ENCODE measurements at places on chromosomes 1 and 21.
A peak's percentile ranks its signal among the peaks of the same experiment; 100 is the strongest.

GRCh38 chr1:96522927-96523326 is 198.7 kb upstream of the PTBP2 start:
- no peak for DNase-seq

DNA sequence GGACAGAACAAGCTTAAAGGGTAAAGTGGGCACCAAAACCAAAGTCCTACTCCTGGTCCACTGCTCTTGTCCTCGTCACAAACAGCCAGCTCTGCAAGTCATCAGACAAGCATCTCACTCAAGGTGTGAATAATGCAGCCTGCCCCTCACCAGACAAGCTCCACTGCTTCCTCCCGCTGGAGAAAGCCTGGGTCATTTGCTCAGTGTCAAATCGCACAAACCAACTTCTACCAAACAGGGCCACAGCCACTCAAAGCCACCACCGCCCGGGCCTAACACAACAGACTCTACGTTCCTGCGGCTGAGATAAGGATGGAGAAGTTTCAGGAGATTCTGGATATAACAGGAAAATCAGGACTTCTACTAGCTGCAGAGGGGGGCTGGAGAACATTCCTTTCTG is 3.3 kb downstream of the SSBP3 start:
- no peak for DNase-seq

DNA sequence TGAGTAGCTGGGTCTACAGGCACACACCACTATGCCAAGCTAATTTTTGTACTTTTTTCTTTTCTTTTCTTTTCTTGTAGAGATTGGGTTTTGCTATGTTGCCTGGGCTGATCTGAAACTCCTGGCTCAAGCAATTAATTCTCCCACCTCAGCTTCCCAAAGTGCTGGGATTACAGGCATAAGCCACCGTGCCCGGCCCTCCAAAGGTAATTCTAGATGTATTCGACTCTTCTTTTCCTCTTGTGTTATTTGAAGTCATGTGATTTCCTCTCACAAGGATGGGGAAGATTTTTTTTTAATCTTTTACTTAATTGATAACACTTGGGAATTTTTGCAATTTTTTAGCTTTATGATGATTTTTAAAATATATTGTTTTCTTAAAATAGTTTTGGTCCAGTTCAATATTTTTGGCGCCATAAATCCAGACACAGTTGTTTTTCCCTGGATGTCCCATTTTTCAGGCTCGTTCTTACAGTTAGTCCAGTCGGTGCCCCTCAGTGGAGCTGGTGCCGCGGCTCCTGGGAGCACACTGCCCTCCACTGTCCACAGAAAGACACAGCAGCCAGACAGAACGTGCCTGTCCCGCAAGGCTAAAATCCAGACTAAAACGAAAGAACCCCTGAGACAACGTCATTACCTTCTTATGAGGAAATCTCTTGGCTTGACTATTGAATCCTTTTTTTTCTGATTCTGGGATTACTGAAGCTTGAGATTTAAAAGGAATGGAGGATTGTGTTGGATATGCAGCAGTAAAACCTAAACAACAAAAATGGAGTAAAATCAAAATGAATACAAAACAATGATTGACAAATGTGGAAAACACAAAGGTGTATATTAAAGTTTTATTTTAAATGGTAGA is 22.4 kb downstream of the STPG1 start:
- DNase-seq, result peak; percentile 61

DNA sequence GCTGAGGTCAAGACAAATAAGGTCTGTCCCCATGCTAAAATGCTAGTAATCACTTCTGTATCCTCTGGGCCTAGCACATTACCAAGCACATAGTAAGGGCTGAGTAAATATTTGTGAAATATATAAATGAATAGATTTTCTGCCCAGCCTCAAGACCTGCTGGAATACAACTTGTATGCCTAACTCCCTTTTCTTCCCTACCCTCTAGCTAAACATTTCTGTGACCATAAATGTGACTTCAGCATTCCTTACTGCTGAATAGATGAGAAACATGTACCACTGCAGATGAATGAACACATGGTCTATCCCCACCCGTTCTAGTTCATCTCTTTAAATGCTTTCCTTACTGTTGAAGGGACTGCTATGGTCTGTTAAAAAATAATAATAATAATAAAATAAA is 209.0 kb upstream of the HOOK1 start:
- no peak for DNase-seq

- no peak for DNase-seq
Observed at GRCh38 chr1:66012106-66012784, 219.6 kb downstream of the PDE4B start.

DNA sequence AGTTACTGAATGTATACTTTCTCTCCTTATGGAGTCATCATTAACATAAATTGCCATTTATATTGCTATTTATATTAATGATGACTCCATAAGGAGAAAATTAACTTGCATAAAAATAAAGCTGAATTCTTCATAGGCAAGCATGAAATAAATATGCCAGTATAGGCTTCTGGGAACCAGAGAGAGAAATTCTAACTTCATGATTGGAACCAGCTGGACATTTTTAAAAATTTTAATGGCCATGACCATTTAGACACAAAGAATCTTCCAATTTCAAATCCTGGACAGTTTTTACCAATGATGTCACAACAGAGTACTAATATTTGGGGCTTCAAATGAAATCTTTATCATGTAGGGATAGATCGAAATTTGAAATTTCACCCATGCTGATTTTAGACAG is 268.7 kb downstream of the PTGER3 start:
- DNase-seq, result no peak

GRCh38 chr1:183630748-183631147 is 4.8 kb downstream of the ARPC5 start:
- no peak for DNase-seq

DNA sequence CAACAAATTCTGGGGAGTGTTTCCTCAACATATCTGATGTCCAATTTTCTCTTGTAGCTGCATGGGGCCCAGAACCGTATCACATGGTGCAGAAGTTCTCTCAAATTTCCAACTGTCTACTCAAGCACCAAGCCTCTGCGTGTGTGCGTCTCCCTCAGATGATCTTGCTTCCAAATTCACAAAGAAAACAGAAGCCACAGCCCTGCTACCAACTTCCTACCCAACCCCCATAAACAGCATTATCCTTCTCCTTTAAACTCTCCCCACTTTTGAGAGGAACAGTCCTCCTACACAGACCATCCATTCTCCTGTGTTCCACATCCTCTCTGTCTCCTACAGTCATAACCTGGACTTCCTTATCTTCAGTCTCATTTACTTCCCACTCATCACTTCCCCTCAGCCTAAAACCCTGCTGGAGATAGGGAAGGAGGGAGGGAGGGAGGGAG is 354.1 kb downstream of the SMYD3 start:
- DNase-seq, result no peak

DNA sequence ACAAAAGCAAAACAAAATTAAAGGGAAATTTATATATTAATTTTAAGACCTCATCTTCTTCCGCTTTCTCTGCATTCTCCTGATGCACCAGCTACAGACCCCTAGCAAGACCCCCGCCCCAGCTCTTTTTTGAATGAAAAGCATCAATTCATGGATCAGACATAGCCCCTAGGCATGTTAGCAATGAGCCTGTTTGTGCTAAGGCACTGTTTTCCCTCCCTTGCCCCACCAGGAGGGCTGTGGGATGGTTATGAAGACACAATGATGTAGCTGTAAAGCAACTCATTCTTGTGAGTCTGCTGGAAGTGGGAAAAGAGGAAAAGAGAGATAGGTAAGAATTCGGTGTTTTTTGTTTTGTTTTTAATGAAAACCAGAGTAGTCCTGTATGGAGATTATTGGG is 88.5 kb upstream of the ZBTB18 start:
- no peak for DNase-seq

- no peak for DNase-seq
Observed at GRCh38 chr21:34890724-34891612, 158.1 kb downstream of the RUNX1 start.

DNA sequence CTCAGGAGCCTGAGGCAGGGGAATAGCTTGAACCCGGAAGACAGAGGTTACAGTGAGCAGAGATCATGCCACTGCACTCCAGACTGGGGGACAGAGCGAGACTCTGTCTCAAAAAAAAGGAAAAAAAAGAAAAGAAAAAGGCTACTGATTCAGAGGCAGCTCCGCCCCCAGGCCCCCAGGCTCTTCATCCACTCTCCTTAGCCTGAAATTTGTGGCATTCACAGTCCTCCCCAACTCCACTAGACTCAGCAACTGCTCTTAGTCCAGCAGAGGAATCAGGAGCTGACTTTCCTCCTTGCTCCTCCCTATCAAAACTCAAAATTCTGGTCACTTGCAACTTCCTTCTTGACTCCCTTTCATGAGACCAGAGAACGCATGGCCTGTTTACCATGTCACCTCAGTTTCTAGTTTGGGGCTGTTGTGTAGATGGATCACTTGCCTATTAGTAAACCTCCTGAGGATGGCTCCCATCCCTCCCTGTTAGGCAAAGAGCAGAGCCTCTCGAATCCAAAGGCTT is 27.1 kb downstream of the PCAT6 start:
- no peak for DNase-seq

DNA sequence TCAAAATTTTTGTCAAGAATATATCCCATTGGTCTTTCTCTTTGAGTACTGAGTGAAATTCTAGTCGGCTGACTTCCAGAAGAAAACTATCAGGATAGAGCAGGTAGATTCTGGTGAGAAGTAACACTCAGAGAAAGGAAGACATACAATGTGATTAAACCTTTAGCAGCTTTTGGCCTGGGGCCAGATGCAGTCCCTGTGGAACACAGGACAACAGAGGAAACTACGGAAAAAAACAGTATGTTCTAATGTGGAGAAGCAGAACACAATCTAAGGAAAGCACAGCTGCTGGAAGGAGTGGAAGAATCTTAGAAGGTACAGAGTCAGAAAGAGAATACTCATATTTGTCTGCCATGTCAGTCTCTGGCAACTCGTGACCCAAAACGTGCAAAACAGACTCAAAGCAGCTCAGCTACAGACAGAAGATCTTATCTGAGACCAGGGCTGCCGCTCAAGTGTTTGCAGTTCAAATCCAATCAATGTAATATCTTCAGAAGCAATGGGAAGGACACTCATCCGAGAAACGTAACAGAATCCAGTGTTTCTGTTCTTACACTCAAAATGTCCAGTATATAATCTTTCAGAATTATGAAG is 283.8 kb downstream of the MRPL39 start:
- no peak for DNase-seq

DNA sequence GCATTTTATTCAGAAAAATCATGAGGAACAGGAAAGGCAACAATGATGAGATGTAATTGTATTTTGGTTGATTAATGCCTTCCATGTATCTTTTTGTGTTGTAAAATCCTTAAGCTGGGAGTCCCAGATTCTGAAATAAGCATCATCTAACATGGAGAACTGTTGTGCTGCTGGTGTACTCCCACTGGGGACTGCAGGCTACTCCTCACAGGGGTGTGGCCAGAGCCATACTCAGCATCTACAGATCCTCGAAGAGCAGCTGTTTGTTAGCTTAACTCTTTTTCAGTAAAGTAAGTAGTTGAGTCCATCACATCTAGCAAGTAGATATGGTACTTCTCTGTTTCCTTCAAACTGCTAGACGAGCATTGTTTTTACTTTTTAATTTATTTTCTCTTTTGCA is 358.0 kb downstream of the BRINP3 start:
- no peak for DNase-seq

GRCh38 chr1:36665478-36666080 is 182.9 kb upstream of the CSF3R start:
- DNase-seq, result no peak

DNA sequence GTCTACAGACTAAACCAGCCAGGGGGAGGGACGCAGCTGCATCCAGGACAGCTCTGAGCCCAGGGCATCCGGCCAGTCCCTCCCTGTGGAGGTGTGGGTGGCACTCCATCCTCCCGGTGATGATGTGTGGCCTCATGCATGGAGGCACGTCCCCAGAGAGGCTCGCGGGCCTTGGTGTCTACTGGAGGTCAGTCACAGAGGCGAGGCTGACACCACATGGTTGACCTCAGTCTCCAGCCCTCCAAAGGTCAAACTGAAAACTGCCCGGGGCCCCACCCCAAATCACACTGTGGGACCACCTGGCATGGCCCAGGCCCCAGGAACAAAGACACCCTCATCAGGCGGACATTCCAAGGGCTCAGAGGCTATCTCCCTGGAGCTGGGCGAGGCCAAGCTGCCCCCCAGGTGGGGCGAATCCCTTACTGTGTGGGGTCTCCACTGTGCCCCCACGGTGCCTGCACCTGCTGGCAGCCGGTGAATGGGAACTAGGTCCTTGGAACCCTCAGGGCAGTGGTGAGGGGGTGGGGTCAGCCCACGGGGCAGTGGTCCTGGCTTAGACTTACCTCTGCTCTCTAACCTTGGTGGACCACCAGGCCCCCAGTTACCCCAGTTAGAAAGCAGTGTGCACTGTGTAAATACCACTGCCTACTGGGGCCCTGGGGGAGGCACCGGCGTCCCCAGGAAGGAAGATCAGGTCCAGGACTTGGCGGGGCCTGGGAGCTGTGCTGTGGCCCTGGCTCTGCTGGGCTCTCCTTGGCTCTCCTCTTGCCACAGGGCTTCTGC is 49.1 kb downstream of the TRPM2 start:
- no peak for DNase-seq

DNA sequence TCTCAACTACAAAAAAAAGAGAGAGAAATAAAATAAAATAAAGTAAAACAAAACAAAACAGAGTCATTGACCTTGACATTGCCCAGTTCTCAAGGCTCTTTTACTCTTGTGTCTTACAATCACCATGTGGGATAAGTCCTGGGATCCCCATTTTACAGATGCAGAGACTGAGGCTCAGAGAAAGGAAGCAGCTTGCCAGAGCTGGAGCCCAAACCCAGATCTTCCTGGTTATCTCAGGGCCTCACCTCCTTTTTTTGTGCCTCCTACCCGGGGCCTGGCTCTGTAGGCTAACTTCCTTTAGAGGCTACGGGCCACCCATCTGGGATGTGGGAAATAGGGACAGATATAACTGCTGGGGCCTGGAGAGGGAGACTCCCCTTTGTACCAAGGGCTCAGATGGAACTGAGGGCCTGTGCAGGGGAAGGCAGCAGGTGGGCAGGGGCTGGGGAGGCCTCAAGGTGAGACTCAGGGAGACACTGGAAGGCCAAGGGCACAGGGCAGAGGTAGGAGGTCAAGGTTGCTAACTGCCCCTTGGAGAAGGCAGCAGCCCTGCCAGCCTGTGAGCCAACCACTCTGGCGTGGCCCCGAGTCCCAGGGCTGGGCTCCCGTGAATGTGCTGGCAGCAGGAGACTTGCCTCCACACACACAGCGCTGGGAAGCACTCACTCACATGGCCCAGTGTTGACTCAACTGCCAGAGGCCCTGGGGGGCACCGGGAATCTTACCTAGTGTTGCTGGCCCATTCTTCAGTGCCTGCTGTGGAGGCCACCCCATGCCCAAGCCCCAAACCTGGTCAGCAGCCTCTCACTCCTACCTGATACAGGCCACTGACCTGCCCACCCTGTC is 6.5 kb upstream of the ECE1 start:
- no peak for DNase-seq
